Inflammatory macrophage treated with lipopolysaccharide for 4 hours (primary cell): ENCODE measurements at places on chromosomes 12 and 14.

DNA sequence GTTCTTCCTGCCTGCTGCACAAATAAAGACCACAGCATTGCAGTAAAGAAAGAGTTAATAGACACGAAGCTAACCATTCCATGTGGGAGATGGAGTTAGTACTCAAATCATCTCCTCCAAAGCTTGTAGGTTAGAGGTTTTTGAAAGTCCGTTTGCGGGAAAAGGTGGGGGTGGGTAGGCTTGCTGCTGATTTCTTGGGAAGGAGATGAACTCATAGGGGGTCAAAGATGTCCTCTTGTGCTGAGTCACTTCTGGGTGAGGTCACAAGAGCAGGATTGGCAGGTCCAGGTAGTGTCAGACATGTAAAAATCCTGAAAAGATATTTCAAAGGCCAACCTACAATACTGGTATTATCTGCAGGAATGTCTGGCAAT is 66.4 kb downstream of the PTHLH start:
- DNase-seq, result no peak

GRCh38 chr12:27523305-27523641 is 733 bp upstream of the PPFIBP1 start:
- no peak for DNase-seq

GRCh38 chr12:47860279-47860841 is 40.7 kb upstream of the HDAC7 start:
- no peak for DNase-seq

- DNase-seq, result no peak
These were observed 35.0 kb upstream of the GALNT9 start for GRCh38 chr12:132364348-132364902.

DNA sequence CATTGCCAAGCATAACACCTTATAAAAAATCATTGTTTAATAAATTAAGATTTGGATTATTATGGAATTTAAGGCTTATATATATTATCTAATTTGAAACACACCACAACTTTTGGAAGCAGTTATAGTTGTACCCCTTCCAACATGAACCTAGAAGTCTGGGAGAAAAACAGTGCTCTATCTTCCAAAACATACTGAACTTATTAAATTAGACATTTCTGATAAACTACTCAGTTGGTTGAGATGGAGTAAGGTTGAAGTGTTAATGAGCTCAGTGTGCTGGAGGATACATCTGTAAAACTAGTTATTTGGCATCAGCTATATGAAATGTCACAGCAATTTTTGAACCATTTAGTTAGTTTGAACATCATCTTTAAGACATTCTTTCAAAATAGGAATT is 227.4 kb downstream of the ALX1 start:
- no peak for DNase-seq

DNA sequence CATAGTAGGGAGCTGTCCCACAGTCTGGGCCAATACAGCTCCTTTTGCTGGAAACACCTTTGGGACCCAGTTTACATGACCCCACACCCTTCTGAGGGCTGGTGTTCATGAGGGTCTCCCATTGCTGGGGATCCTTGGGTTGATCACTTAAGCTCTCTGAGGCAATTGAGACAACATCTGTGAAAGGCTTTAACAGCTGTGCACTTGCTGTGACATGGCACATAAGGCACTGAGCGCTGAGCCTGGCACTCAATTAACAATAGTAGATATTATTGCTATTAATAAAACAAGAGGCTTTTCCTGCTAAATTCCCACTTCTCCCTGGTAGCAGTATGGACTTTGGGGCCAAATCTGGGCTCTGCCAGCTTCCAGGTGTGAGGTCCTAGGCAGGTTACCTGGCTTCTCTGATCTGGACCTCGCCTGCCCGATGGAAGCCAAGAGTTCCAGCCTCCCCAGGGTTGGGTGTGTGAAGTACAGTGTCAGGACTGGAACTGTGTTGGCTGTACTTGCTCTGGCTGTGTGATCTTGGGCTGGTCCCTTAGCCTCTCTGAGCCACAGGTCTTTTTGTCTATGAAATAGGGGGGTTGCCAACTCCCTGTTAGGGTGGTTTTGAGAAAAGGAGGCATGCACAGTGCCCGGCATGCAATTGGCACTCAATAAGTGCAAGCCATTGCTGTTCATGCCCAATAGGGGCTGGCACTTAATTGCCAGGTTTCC is 3.1 kb downstream of the SH2B3 start:
- no peak for DNase-seq

DNA sequence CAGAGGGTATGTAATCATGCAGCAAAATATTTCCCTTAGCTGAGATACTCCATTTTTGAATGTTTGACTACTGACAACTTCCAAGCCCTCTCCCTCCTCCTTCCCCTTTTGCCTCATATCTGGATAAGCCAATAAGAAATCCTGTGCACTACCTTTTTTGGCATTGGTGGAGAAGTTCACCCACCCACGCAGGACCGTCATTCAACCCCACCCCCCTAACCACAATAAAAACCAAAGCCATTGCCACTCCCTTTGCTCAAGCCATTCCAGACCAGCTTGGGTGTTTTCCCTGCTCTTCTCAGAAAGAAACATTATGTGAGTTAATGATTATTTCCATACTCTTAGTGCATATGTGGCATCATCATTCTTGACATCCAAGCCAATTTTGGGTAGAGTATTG is 176.7 kb downstream of the PTPN11 start:
- peak; percentile 80 for DNase-seq

GRCh38 chr12:47268501-47269454 is 189.0 kb upstream of the AMIGO2 start:
- DNase-seq, result no peak

DNA sequence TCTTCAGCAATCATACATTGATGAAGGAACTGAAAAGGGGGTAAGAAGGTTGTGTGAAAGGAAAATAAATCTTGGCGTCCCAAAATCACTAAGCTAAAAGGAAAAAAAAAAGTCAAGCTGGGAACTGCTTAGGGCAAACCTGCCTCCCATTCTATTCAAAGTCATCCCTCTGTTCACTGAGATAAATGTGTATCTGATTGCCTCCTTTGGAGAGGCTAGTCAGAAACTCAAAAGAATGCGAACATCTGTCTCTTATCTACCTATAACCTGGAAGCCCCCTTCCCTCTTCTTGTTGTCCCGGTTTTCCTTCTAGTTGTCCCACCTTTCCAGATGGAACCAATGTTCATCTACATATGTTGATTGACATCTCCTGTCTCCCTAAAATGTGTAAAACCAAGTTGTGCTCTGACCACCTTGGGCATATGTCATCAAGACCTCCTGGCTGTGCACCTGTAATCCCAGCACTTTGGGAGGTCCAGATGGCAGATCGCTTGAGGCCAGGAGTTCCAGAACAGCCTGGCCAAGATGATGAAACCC is 53.1 kb downstream of the RESF1 start:
- DNase-seq, result no peak

- DNase-seq, result peak; percentile 25
These were observed 214.9 kb downstream of the ADAMTS20 start for GRCh38 chr12:43336962-43337555.

GRCh38 chr14:90714811-90715210 is 101.4 kb downstream of the TTC7B start:
- DNase-seq, result no peak

GRCh38 chr12:16175840-16176239 is 101.6 kb downstream of the SLC15A5 start:
- DNase-seq, result peak; percentile 81

GRCh38 chr14:58912799-58913432 is 275.2 kb downstream of the DACT1 start:
- no peak for DNase-seq

DNA sequence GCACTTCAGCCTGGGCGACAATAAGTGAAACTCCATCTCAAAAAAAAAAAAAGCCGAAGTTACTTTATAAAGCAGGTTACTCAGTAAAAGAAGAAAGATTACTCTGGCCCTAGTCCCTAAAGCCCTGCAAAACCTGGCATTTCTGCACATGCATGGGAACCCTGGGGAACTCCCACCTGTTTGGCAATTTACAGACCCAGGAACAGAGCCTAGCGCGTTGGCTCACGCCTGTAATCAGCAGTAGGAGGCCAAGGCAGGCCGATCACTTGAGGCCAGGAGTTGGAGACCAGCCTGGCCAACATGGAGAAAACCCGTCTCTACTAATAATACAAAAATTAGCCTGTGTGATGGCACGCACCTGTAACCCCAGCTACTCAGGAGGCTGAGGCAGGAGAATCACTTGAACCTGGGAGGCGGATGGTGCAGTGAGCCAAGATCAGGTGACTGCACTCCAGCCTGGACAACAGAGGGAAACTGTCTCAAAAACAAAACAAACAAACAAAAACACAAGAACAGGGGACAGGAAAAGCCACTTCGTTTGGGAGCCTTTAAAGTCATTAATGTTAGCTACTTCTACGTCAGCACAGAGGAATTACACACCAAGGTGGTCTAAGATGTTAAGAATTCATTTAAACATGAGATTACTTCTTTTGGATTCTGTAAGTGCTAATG is 34.1 kb upstream of the SPTSSA start:
- no peak for DNase-seq

DNA sequence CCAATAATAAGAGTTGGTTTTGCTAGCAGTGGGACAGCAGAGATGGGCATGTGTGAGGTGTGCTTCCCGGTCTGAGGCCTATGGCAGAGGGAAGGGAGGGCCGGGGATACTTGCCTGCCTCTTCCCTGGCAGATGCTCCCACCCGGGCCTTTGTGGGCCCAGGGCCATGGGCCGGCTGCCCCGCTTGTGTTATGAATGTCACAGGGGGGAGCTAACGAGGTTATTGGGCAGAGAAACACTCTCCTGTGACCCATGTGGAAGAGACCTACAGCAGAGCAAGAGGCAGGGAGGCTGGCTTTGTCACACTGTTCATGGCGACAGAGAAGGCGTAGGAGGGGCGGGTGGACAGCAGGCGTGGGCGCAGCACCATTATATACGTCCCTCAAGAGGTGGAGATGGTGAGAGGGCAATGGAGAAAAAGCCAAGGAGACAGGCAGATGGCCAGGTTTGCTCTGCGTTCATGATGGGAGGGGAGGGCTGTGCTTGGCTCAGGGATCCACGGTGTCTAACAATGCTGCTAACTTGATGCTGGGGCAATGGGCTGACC is 13.3 kb downstream of the CCND2 start:
- no peak for DNase-seq

GRCh38 chr12:12892681-12893141 is 1.3 kb downstream of the GPRC5A start:
- DNase-seq, result no peak
